ENCODE measurements at places on chromosomes 13 and 19.

- no peak for DNase-seq
Measured at GRCh38 chr19:6012426-6013170, 34.7 kb upstream of the RANBP3 start.

DNA sequence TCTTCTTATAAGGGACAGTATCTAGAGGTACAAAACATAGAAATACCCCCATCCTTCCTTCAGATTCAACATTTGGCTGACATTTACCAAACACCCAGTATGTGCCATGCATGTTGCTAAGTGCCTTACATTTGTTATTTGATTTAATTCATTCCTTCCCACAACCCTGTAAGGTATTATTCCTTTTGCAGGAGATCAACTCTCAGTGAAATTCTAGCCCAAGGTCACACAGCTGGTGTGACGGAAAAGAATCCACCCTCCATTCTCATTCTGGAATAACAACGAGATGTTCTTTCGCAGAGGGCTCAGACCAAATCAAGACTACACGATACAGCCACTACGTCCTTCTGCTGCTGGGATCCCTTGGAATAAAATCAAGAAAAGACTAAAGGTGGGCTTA is 67.8 kb downstream of the C13orf42 start:
- DNase-seq, result no peak

DNA sequence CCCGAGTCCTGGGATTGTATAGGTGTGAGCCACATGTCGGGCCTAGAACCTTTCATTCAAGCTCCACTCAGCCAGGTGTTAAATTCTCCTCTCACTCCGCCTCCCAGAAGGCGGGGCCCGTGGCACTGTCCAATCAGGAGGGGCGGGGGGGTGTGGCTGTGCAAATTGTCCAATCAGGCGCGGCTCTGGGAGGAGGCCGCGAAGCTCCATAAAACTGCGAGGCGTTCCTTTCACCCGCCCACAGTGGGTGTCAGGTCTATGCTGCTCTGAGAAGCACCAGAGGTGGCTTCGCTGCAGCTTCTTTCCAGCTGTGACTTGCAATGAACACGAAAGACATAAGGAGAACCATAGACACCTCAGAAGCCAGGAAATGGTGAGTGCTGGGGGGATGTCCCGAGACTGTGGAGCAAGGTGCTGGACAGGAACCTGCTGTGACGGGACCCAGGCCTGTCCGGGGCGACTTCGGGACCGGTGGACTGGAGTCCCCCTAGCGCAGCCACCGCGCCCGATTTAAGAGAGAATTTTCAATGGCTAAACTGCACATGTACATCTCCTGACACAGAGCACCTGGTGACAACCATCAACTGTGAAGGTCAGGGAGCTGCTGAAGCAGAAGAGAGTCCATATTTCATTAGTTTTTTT is 3.0 kb upstream of the ZNF136 start:
- DNase-seq, result no peak

DNA sequence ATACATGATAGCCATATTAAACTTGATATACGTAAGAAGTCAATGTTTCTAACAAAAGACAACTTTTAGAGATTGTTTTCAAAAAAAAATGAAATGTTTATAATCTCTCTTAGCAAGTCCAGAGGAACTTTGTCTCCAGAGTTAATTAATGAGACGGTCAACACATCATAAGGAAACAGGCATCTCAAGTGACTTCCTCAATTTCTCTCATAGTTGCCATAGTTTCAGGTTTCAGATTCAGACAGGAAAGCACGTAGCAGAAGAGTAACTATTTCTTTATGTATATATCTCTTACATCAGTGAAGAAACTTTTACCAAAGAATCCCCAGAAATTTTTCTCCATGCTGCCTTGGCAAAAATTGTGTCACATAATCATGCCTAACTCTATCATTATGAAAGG is 159.6 kb upstream of the ATXN8OS start:
- DNase-seq, result no peak

- no peak for DNase-seq
Measured at GRCh38 chr13:44232774-44233173, 140.8 kb upstream of the SERP2 start.

GRCh38 chr19:11088506-11089253 is 583 bp upstream of the LDLR start:
- no peak for DNase-seq

DNA sequence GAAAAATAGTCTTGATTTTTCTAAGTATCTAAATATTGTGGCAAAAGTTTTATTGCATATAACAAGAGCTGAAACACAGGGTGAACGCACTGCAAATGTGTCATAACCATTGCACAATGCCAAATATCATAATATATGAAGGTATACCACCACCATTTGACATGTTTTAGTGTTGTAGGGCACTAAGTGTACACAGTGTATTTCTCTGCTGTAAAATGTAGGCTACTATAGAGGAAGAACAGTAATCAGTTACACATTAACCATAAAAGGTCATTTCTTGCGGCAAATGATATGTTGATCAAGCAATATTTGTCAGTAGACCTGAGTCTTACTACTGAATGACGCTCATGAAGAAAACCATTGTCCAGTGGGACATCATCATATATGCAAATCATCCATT is 18.3 kb upstream of the KLF5 start:
- DNase-seq, result no peak

- no peak for DNase-seq
Measured at GRCh38 chr19:44212866-44213346, 574 bp downstream of the ZNF227 start.

DNA sequence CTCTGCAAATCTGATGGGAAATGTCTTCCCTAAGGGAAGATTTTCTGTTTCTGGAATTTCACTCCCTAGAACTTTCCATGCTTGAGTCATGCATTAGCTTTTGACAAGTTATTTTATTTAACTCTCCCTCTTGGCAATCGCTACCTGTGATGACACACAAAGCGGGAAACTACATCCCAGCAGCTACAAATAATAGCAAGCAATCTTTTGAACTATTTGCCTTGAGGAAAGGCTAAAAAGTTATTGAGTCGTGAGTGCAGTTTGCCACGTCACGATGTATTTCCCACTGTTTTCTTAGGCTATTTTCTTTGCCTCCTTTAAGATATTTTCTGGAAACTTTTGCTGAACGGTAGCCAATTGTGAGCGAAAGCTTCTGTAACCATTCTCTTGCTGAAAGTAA is 353.3 kb upstream of the HTR2A start:
- no peak for DNase-seq

- DNase-seq, result peak; percentile 2
Measured at GRCh38 chr13:31987535-31988170, 43.9 kb upstream of the FRY start.

DNA sequence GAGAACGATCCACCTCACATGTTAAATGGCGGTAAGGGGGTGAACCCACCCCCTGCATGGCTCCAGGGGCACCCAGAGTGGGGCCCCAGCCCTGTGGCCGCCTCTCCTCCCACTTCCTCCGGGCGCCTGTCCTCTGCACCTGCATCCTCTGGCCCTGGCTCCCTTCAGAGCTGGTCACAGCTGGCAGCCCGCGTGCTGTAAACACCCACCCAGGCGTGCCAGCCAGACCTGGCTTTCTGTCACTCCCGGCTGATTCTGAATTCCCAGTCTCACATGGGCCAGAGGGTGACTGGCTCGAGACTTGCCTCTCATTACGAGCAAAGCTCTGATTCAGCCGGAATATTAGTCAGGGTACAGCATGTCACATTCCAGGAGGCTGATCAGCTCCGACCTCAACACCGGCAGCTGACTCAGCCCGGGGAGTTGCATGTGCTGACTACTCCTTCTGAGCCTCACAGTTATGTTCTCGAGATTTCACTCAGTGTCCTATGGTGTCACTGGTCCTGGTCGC is 75.1 kb downstream of the GNG7 start:
- DNase-seq, result peak; percentile 41

DNA sequence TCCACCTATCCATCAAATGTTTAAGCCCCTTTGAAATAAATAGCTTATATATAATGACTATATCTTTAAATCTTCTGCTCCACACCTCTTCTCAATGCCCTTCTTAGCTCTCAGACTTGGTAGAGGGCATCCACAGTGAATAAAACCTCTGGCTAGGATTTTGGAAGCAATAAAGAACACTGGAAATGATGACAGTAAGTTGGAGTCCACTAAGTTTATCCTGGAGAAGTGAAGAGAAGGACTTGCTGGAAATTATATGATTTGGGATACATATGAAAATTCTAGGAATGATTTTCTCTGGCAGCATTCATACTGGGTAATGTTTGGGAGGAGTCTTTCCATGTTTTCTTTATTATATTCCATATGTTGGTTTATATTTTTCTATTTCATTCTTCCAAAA is 133.5 kb upstream of the KL start:
- DNase-seq, result no peak

DNA sequence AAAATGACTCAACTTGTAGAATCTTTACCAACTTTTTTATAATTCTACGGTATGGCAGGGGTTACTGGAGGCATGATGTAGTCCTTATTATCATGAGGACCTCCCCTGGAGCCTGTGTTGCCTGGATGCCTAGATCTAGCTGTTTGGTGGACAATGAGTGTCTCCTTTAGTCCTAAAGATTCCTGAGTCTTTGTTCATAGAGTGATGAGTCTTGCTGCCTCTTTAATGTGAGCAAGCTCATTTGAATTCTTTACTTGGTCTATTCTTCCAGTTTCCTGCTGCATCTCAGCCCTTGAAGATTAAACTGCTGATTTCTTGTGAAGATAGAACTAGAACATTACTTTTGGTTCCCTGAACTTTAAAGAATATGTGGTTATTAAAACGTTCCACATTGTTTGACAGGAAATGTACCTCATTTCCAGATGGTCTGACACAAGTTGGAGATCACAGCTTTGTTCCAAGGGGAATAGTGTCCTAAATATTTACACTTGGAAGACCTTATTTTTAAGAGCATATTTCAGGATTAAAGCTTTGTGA is 51.9 kb downstream of the SLAIN1 start:
- DNase-seq, result no peak

DNA sequence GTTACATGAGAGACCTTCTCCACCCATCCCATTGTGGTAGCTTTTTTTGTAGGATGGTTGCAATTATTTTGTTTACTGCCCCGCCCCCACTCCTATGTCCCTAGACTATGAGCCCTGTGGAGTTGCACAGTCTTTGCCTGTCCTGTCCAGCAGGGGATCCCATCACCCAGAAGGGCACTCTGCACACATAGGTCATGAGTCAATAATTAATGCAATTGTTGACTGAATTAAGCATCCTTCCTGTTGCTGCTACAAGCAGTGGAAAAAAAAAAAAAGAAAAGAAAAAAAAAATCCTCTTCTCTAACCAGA is 14.2 kb downstream of the C19orf81 start:
- DNase-seq, result no peak

DNA sequence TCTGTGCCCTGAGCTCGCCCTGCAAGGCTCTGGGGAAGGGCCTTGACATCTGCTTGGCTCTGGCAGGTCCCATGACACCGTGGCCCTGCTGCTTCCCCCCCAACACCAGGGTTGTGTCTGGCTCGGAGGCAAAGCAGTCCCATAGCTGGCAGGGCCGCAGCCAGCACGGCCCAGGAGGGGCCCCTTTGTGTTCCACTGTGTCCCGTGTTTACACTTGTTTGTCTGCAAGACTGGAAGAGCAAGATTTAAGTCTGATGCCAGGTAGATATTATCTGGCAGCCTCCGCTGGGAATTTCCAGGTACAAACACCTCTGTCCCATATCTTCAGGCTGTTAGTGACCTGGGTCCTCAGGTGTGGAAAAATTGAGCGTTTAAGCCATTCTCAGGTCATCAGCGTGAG is 44.3 kb downstream of the MCF2L start:
- no peak for DNase-seq

- DNase-seq, result no peak
Measured at GRCh38 chr13:113456116-113456702, 2.9 kb upstream of the ADPRHL1 start.

DNA sequence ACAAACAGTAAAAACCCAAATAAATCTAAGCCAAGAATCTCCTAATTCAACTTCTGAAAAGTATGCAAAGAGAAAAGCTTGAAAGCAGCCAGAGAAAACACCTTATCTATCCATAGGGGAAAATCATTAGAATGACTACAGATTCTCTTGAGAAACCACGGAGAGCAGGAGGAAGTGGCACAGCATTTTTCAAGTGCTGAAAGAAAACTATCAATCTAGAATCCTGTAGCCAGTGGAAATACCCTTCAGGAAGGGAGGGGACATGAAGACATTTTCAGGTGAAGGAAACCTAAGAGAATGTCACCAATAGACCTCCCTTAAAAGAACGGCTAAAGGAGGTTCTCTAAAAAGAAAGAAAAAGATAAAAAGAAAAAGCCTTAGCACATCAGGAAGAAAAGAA is 66.2 kb upstream of the XPO4 start:
- DNase-seq, result no peak

GRCh38 chr19:3832001-3832400 is 36.8 kb downstream of the ZFR2 start:
- no peak for DNase-seq

GRCh38 chr19:41264581-41265394 is 616 bp downstream of the HNRNPUL1 start:
- DNase-seq, result peak; percentile 39

DNA sequence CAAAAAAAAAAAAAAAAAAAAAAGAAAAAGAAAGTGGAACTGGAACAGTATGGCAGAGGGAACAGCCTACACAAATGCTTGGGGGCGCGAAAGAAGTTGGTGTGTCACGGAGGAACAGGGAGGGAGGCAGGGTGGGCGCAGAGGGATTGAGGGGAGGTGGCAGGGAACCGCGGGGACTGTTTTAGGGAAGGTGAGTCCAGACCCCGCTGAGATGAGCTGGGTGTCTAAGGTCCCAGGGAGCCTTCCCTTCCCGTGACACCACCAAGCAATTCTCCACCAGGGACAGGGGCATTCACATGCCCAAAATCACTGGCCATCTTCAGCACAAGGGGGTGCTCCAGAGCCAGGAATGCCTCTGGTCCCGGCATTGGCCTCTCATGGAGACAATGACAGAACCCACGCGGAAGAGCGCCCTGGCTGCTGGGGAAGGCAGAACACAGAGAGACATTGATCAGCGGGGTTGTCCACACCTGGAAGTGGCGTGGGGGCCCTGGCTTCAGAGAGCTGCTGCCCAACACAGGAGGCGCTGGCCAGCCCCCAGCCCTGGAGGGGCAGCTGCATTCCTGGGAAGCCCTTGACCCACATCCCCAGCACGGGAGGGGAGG is 6.9 kb downstream of the PEAK3 start:
- DNase-seq, result peak; percentile 34

- no peak for DNase-seq
Measured at GRCh38 chr19:28297586-28298157, 915.3 kb downstream of the UQCRFS1 start.

DNA sequence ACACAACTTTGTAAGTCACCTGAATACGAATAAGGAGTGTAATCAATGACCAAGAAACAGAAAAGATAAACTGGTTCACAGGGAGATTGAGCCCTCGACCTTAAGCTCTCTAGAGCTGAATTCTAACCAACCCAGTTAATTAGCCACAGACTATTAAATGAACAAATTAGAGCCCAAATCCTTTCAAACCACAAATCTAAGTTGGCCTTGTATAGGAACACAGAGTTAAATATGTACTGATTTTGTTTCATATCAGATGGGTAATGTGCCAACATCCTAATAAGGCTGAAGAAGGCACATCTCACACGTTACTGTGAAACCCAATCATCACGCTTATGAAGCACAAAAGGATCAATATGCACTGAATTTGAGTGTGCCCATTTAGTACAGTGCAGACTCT is 156.1 kb downstream of the LHFPL6 start:
- no peak for DNase-seq

Data from CD4-positive, alpha-beta T cell treated with Interleukin-4 for 4 hours (primary cell).